ENCODE measurements at places on chromosomes 11 and 22.

GRCh38 chr11:112025707-112026106 lies 499 bp downstream of the DLAT start:
- DNase-seq = no peak

GRCh38 chr11:103659206-103659618 lies 377.2 kb upstream of the DDI1 start:
- no peak for DNase-seq

DNA sequence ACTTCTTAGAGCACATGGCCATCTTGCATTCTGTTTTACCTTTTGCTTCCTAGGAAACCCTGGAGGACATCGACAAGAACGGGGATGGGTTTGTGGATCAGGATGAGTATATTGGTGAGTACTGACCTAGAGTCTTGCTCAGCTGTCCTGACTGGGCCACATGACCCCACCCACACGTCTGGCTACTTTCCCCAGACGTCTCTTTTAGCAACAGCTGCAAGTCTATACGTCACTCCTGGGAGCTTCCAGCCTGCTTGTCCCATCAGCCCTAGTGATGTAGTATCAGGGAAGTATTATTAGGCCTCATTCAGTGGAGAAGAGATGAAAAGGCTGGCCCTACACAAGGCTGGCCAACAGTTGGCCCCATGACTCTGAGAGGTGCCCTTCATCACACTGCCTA lies 9.6 kb downstream of the RCN1 start:
- no peak for DNase-seq

DNA sequence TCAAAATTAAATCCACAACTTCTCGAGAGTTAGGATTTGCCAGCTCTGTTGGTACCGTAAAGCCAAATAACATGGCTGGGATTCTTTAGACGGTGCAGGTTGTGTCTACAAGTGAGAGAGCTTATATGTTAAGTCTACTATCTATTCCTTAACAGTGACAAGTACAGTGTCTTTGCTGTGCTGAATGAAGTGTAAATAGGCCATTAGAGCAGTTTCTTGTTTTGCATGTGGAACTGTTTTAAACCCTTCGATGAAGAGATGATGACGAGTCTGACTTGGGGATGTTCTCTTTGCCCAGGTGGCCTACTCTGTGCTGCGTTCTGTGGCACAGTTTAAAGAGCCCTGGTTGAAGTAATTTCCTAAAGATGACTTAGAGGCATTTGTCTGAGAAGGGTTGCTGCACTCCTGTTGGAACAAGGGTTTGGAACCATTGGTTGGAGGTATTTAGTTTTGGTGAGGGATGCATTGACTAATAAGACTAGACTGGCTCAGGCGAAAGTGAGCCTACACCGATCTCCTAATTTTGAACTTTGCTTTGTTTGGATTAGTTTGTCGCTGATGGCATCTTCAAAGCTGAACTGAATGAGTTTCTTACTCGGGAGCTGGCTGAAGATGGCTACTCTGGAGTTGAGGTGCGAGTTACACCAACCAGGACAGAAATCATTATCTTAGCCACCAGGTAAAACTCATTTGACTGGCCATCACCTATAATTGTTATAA lies 988 bp downstream of the RPS3 start:
- no peak for DNase-seq

GRCh38 chr11:12807621-12808020 lies 133.4 kb downstream of the TEAD1 start:
- no peak for DNase-seq

DNA sequence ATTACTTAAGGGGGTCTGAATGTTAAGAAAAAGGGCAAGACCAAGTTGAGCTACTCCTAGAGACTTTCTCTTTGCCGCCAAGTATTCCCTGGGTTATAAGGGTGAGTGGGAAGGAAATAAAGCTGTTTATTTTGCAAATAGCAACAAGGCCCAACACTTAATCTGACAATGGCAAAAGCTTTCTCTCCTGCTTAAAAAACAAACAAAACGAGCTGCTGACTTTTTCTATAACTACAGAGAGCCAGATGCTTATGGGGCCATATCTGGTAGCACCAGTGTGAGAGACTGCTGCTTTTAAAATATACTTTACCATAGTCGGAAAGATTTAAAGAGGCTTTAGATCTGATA lies 2.3 kb upstream of the KDM2A start:
- DNase-seq = no peak

DNA sequence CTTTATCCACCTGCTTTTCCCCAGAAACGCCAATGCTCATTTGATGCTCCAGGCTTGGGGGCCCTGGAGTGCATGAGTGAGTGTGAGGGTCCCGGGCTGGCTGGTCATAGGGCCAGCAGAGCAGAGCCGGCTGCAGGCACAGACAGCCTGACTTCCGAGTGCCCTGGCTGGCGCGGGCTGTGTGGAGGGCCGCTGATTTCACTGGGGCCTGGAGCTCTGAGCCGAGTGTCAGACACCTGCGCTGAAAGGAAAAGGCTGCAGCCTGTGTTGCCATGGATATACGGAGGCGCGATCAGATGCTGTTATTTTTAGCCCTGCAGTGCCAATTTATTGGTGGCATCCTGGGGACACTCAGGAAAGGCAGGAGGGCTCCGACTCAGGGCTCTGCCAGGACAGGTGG lies 87.6 kb downstream of the ST3GAL4 start:
- DNase-seq = no peak

DNA sequence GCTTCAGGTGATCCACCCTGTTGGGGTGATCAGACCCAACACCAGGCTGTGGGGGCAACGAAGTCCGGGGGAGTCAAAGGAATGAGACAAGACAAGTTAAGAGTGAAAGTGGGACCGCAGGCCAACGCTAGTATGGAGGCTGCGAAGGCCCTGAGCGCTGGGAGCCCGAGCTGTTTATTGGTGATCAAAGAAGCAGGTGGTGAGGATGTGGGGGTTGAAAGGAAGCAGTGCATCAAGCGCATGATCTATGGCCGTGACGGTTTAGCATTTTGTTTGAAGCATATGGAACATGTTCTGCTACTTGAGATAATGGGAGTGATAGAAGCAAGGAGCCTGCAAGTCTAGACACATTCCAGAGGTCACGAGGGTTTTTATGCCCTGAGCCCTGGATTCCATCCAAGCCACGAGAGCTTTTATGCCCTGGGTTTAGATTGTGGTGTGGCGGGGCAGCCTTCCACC lies 49.5 kb downstream of the MCHR1 start:
- peak; percentile 79 for DNase-seq

DNA sequence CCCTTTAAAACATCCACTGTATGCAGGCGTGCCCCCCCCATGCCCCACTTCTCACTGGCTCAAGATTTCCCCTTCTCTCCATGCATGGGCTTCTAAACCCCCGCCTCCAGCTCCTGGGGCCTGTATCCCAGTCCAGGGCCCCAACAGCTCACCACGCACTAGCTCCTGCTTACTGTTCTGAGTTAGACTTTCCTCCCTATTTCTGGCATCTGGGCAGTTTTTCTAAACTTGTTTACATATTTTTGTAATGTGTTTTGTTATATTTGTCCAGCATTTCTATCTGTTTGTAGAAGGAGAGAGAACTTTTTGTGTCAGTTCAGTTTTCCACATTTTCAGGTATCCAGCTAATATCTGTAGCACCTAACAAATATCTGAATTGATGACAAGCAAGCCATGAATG lies 178.5 kb downstream of the SPON1 start:
- DNase-seq = no peak

DNA sequence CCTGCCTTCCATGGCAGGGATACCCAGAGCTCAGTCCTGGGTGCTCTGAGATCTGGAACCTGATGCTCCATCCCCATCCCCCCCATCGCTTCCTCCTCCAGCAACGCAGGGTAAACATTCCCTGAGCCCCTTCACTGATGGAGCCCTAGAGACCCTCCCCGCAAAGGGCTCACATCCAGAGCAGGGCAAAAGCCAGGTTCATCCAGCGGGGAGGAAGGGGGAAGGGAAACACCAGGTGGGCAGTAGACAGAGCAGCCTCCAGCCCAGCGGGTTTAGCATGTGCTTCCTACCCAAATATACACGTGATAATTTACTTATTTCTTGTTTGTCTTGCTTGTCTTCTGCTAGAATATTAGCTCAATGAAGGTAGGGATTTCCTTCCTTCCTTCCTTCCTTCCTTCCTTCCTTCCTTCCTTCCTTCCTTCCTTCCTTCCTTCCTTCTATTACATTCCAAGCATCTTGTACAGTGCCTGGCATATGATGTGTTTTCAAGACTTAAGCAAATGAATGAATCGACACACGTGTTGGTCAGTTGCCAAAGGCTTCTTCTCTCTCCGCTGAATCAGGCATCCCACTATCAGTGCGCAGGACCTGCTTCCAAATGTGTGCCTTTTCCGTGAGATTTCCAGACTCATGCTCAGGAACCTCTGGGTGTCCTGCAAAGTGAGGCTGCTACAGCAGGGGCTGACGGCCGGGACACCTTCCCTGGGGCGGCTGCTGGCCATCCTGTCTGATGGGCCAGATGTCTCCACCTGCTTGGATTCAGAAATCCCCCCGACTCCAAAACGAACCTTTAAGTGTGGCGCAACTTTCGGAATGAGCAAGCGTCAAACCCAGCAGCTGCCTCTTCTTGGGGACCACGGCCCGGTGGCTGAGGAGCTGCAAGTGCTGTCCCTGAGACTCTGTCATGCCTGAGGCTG lies 955.1 kb downstream of the BRD1 start:
- no peak for DNase-seq

GRCh38 chr11:10751581-10751940 lies 515 bp downstream of the CTR9 start:
- DNase-seq = no peak

GRCh38 chr11:63517156-63517555 lies 11.3 kb downstream of the LGALS12 start:
- no peak for DNase-seq

- DNase-seq = no peak
These were observed 13.1 kb downstream of the APOL2 start for GRCh38 chr22:36226189-36226588.

DNA sequence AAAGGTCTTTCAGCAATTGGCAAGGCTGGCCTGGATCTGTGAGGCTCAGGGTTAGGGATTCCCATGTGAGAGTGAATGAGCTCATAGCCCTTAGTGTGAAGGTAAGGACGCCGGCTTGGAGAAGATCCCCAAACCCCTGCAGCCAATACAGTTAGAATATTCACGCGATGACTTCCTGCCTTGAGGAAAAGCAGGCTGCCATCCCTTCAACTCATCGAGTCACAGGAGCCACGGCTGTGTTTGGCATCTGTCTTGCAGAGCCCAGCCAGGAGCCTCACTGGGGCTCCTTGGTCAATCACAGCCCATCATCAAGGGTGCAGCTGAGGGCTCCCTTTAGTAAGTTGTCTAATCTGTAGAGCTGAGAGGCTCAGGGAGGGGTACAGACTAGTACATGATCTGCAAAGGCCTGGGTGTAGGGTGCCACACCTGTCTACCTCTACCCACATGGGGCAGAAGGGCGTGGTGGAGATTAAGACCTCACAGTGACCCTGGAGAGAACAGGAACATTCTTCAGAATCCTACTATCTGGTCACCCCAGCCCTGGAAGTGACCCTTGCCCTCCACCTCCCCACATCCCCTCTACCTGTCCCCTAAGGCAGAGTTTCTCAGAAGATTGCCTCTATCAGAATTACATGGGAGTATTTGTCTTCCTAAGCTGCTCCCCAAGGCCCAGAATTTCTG lies 18.5 kb downstream of the IL10RA start:
- no peak for DNase-seq

DNA sequence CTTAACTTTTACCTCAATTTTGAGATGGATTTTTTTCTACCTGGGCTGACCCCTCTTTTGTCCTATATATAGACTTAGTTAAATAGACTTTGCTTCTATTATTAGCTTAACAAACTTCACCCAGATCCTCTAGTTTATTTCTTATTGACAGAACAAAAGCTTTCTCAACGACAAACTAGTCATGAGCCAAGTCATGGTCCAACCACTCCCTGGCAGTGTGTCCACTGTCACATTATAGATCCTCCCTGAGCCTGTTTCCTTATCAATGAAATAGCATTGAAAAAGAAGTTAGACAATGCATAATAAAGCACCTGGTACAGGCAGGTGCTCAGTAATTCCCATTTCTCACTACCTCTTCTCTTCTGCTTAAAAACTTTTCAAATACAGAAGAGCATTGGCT lies 155.1 kb downstream of the SPON1 start:
- no peak for DNase-seq

- no peak for DNase-seq
These were observed 8.5 kb downstream of the RAB30 start for GRCh38 chr11:83063073-83063754.

- no peak for DNase-seq
These were observed 1.3 kb upstream of the ISX start for GRCh38 chr22:35064664-35065063.

- DNase-seq = no peak
These were observed 100.2 kb downstream of the TBC1D22A start for GRCh38 chr22:46862418-46863324.

GRCh38 chr22:41782316-41782715 lies 18.2 kb upstream of the CCDC134 start:
- no peak for DNase-seq

DNA sequence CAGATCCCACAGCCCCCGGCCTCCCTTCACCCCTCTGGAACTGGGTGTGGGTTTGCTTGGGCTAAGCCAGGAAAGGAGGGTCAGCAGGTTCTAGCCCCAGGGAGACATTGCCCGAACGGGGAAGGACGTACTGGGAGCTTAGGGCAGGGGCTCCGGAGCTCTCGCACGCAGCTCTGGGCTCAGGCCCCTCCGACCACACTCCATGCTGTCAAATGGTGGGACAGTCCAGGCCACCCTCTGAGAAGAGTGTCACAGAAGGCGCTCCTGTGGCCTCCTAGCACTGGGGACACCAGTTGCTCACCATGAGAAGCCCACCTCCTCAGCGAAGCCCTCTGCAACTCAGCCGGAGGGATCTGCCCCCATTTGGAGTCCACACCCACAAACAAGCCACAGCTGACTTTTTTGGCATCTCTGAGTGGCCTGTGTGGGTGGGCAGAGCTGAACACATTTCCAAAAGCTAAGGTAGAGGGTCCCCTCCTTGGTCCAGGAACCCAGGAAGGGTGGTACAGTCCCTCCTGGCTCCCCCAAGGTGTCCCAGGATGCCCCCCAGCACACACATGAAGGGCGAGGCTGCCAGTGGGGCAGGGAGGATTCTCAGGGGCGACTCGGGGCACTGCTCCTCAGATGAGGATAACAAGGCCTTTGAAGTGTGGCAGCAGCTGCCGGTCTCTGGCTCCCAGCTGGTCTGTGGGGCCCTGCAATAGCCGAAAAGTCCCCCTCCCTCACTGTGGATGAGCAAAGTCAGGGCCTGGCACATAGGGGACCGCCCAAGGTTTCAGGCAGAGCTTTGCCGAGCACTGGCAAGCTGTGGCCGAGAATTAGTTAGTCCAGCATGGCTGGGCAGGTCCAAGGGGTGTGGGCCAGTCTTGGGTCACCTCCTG lies 13.0 kb upstream of the TEF start:
- no peak for DNase-seq
